ENCODE measurements at places on chromosomes 11 and 22. TPM values are rescaled to one million over a fixed set of nuclear protein-coding genes. Genes with fewer than 3 reads are reported as not detected.

The GRAP2 gene
- 0.49 TPM for total RNA-seq

DNA sequence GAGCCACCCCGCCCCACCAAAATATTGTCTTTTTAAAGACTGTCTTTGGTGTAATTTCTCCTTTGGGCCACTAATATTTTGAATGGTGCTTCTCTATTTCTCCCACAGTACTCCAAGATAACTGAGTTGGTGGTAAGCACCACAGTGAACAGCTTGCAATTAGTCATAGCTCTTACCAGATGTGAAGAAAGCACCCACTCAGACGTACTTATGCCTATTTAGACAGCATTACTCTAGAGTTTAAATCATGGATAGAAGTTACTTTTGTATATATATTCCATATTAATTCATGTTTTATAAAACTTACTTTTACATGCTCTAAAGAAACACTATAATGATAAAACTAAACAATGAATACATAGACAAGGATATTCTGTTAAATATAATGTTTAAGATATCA is 12.7 kb downstream of the ANO3 start:
- DNase-seq, result no peak

- DNase-seq, result peak; percentile 56
These were observed 23.1 kb upstream of the GNB1L start for GRCh38 chr22:19877626-19878339.

The GRAMD1B gene
- total RNA-seq, result 2.3 TPM

DNA sequence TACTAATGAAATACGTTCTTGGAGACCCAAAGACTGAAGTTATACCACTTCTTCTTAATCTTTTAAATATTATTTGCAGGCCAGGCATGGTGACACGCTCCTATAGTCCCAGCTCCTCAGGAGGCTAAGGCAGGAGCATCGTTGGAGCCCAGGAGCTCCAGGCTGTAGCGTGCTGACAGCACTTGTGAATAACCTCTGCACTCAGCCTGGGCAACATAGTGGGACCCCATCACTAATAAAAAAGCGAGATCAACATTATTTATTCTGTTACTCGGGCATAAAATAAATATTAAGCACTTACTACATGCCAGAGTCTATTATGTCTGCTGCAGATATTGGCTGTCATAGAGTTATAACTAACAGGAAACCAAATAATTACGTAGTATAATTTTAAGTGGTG is 720 bp upstream of the MED17 start:
- DNase-seq, result no peak

- DNase-seq, result no peak
These were observed 17.5 kb upstream of the TMEM184B start for GRCh38 chr22:38290347-38290746.

- no peak for DNase-seq
These were observed 275.5 kb upstream of the B3GAT1 start for GRCh38 chr11:134687548-134687947.

The MYEOV gene
- not detected for total RNA-seq

DNA sequence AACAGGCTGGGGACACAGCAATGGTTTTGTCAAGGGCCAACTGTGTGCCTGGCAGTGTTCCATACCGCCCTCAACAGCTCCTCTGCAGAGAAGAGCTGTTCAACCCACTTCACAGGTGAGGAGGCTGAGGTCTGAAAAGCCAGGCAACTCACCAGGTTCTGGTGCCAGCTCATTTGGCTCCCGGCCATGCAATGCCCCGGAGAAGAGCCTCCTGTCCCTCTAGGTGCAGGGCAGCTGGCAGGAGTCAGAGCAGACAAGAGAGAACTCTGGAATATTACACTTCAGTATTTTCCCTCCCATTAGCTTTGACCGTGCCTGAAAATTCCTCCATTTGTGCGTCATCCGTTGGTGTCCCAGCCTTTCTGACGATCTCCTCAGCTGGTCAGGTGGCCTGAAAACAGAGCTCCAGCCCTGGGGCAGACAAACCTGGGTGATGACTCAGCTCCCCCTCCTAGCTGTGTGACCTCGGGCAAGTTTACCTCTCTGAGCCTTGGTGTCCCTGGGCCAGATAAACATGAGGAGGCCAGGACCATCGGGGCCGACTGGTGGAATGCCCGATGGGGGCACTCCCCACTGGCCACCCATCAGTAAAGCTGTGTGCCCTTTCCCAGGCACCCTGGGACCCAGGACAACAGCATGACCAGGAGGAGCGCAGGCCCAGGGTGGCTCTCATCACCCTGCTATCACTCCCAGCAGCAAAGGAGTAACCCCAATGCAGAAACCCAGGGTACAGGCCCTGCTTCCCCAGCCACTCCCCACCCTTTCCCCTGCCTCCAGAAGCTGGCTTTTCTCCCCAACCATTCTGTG is 9.6 kb upstream of the C1QTNF6 start:
- peak; percentile 89 for DNase-seq

GRCh38 chr11:128472128-128473089 is 114.9 kb downstream of the ETS1 start:
- DNase-seq, result no peak

- no peak for DNase-seq
These were observed 4.6 kb downstream of the RFPL1 start for GRCh38 chr22:29442976-29443375.

DNA sequence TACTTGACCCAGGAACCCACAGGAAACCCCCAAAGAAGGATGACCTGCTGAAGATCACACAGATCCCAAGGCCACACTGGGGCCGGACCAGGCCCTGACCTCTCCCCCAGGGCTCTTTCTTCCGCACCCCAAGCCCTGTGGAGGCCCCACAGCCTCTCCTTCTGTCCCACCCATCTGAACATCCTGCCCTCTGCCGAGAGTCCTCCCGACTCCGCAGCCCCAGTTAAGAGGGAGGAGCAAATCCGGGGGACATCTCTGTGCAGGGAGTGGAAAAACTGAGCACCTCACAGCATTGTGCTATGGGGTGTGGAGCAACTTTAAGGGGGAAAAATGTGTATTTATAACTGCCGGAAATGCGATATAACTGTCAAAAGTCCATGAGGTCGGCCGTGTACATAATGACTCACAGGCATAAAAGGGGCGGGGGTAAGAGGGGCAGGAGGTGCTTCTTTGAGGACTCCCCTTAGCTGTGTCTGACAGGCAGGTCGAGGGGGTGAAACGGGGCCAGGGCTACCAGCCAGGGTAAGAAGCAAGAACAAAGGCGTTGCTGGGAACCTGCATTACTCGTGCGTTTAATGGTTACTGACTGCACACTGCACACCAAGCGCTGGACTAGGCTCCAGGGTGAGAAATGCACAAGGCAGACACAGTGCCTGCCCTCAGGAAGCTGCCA is 57.2 kb downstream of the WNT11 start:
- peak; percentile 58 for DNase-seq

GRCh38 chr11:35511666-35512065 is 13.8 kb downstream of the PAMR1 start:
- no peak for DNase-seq

GRCh38 chr22:40314041-40314440 is 32.3 kb upstream of the ADSL start:
- no peak for DNase-seq

GRCh38 chr11:82701847-82702520 is 31.7 kb downstream of the FAM181B start:
- DNase-seq, result no peak

The CALCA gene
- not detected for total RNA-seq

The ABCG4 gene
- not detected for total RNA-seq

The SLC22A8 gene
- total RNA-seq, result not detected

The DEUP1 gene
- total RNA-seq, result not detected

GRCh38 chr11:65894034-65894591 is 3.6 kb downstream of the CCDC85B start:
- no peak for DNase-seq

The PRSS23 gene
- total RNA-seq, result 109 TPM

DNA sequence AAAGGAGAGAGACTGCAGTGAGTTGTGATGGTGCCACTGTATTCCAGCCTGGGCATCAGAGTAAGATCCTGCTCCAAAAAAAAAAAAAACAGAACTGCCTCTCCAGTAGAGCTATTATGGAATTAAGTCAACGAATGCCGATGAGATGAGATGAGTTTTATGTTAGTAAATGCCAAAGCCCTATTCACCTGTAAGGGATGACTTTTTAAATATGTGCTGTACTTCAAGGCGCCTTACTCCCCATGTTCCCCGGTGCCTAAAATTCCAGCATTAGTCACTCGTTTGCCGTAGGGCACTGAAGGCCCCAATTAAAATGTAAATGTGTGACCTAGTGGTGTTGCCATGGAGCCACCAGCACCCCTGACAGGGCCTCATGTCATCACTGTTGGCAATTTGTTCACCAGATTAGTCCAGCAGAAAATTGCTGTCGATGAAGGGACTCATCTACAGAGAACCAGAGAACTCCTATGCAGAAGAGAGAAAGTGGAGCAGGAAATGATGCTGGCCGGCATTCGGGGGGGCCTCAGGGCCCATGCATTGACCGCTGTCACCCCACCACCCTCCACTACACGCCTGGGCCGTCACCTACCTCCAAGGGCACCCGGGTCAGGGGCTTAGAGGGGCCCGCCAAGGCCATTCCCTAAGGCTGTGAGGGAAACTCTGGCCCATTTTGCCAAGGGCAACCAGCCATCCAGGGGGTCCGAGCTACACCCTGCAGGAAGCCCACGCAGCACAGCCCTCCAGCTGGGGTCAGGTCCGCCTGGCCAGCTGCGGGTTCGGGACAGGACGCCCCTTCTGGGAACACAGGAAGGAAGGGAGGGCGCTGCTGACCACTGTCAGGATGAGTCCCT is 17.8 kb downstream of the LIF start:
- DNase-seq, result no peak

GRCh38 chr11:10205928-10206327 is 88.1 kb downstream of the SBF2 start:
- DNase-seq, result no peak

The KCNQ1 gene
- 3.8 TPM for total RNA-seq

DNA sequence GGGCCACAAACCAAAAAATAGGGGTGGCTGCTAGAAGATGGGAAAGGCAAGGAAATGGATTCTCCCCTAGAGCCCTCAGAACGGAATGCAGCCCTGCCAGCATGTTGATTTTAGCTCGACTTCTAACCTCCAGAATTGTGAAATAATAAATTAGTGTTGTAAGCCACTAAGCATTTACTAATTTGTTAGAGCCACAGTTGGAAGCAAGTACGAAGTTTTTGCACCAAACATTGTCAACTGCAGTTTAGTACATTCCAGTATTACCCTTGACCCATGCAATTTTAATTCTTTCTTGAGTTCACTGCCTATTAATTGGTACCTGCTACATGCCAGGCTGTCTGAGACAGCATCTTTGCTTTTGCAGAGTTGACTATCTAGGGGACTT is 32.2 kb downstream of the PARVA start:
- DNase-seq, result no peak

GRCh38 chr11:399731-400211 is 5.8 kb downstream of the PKP3 start:
- DNase-seq, result no peak

The FAM83F gene
- under 0.01 TPM for total RNA-seq

The APOL4 gene
- 1.2 TPM for total RNA-seq

DNA sequence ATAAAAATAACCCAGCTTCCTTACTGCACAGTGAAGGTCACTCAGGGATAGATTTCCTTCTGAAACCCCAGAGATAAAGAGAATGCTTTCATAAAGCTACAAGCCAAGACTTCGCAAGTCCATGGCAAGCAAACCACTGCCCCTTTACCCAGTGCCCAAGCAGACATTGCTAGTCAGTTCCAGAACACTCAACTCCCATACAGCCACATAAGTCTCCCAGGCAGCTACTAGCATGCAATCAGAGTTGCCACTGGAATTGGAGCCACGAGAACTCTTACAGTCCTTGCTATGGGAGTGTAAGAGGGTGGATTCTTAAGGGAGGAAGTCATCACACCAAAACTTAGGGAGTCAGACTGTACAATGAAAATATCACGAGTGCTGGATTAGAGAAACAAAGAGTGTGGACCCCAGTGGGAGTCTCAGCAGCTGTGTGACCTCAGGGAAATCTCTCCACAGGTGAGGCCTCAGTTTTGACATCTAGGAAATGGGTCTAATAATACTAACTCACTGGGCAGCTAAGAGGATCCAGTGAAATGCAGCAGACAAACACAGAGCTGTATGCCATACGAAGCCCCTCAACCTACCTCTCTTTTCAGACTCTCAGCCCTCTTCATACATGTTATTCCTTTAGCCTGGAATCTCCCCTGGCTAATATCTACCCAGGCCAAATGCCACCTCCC is 526.6 kb downstream of the MN1 start:
- no peak for DNase-seq

GRCh38 chr11:106378513-106379179 is 301.2 kb downstream of the AASDHPPT start:
- no peak for DNase-seq

The HMGXB4 gene
- total RNA-seq, result 17.4 TPM

The CRYBB2 gene
- total RNA-seq, result 1.1 TPM

GRCh38 chr11:33848717-33849390 is 43.0 kb downstream of the LMO2 start:
- no peak for DNase-seq

DNA sequence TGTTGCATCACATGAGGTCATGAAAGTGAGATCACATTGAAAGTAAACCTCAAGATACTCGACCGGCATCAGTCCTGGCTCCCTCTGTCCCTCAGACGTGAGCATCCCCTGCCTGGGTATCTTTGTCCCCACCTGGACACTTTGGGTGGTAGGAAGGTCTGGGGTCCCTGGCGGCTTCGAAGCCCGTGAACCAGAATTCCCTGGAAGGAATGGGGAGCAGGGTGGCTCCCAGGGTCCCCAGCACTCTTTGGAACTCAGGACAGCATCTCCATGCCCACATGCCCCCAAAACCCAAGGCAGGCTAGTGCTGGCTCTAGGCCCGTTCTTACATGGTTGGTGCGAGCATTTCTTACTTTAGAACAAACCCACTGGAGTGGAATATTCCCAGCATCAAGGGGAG is 7.5 kb downstream of the DERL3 start:
- peak; percentile 26 for DNase-seq

DNA sequence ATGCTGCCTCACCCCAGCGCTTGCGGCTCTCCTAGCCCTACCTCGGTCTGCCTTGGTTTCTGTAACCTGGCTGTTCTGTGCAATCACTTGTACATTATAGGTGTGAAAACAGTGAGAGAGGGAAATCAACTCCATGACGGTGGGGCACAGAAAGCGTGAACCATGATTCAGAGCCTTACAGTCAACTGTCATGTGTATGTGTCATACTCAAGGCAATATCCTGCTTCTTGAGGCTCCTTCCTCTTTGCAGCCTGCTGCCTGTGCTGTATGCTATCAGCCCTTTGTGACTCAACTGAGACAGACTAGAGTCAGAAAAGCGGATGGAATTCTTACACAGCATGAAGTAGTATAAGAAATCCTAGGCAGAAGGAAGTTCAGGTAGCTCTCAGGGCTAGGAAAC is 2.1 kb downstream of the NRIP3 start:
- DNase-seq, result no peak
